H54 (cell line): ENCODE measurements at places on chromosomes 4 and X.

- DNase-seq: peak; percentile 15
Observed at GRCh38 chr4:187606581-187606980, 389.0 kb upstream of the ZFP42 start.

- no peak for DNase-seq
Observed at GRCh38 chr4:108702960-108703359, 52.6 kb downstream of the OSTC start.

DNA sequence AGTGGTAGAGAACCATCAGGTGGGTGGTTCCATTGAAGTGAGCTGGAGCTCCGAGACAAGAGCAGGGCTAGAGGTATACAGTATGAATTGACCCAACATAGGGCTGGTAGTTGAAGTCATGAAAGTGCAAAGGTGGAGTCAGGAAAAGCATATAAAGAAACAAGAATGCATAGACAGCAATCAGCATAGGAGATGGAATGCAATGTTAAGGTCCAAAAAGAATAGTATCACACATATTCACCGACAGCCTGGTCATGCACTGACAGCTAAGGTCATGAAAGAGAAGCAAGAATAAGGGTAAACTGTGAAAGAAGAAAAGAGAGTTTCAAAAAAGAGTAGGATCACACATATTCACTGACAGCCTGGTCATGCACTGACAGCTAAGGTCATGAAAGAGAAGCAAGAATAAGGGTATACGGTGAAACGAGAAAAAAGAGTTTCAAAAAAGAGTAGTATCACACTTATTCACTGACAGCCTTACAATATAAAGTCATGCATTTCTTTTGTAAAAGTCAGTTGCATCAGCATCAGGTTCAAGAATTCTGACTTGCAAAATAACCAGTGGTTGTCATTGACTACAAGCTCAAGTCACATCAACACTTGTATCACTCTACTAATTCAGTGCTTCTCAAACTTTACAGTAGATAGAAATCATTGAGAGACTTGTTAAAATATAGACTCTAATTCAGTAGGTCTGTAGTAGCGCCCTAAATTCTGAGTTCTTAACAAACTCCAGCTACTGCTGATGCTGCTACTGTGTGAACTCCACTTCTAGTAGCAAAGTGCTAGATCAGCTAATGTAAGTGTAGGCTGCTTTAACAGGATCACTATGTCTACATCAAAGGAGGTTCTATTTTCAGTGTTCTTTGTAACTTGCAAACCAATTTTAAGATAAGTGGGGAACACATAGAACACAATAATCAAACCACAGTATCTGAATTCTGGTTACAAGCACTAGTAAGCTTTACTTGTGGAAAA lies 221.9 kb downstream of the PDGFC start:
- no peak for DNase-seq

DNA sequence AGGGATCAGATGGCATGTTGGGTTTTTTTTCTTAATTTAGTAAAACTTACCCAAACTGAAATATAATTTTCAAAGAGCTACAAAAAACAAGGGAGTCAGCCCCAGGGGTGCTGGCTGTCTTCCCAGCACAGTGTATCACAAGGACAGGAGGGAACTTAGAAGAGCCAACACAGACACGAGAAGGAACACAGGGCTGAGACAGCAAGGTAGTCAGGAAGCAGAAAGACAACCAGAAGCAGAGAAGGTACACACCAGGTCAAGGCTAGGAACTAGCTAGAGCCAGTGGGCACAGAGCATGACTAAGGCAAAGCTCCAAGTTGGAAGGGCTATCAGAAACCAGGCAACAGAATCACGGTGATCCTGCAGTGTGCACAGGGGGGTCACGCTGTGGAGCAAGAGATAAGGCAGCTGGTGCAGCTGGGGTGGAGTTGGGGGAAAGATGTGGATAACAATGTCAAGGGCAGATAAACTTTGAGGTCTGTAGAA lies 168.7 kb downstream of the NR3C2 start:
- DNase-seq: no peak

GRCh38 chr4:153448003-153448731 lies 18.0 kb upstream of the TMEM131L start:
- no peak for DNase-seq

DNA sequence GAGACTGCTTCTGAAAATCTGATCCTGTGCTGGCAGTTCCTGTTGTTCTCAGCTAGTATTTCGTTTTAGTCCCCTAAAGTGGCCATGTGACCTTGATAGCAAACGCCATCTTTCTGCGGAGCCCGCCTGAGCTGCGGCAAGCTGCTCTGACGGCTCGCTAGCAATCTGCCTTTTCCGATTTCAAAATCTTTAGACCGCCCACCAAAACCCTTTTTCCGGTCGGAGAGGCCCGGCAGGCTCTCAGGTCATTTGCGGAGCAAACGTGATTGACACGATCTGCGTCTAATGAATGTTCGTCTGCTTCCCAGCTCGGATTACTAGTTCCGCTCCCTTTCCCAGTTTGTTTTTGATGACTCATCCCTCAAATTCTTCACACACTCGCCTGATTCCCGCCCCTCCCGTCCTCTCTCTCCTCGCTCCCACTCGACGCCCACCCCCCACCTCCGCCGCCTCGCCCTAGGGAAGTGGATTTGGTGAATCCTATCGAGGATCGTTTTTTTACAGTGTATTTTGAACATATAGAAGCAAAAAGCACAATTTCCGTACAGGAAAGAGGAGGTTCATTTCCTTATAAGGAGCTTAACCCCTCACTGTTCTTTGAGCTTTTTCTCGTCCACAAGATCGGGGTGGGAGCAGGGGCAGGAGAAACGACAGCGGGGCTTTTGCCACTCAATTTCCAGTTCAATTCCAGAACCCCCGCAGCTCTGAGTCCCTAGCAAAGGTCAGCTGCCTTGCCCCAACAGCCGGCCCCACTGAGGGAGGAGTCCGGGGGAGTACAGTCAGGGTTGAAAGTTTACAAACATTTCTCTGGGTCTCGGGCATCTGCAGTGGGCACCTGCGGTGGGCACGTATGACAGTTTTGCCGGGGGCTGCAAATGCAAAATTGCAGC lies 37.5 kb downstream of the NLGN3 start:
- DNase-seq: peak; percentile 65

DNA sequence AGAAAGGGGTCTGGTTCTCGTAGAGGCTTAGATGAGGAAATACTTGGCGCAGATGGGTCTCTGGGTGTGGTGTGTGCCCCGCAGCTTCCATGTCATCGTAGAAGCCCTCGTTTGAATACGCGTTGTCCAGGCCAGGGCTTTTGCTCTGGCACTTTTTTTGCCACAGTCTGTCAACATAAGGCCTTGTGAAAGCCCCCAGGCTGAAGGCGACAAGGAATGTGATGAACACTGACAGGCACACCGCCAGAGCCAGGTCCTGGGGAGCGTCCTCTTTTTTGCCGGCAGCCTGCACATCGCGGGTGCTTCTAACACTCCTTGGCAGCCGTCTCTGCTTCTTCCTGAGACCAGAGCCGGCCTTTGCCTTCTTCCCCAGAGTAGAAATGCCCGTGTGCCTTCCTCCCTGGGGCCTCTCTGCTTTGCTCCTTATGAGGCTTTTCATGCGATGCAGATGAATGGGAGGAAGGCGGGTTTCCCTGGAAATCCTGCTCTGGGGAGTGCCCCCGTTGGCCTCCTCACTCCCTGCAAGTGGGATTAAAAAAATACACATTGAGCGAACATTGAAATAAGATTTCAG lies 24.4 kb downstream of the LRRC66 start:
- no peak for DNase-seq

DNA sequence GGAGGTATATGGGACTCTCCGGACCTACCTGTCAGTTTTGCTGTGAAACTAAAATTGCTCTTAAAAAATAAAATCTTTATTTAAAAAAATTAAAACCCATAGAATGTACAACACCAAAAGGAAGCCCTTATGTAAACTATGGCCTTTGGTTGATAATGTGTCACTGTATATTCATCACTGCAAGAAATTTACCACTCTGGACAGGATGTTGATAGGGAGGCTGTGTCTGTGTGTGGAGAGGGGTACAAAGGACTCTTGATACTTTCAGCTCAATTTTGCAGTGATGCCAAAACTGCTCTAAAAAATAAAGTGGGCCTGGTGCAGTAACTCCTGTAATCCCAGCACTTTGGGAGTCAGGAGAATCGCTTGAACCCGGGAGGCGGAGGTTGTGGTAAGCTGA lies 2.9 kb upstream of the ZMYM3 start:
- no peak for DNase-seq

GRCh38 chrX:130726661-130727060 lies 176.3 kb downstream of the ENOX2 start:
- no peak for DNase-seq

DNA sequence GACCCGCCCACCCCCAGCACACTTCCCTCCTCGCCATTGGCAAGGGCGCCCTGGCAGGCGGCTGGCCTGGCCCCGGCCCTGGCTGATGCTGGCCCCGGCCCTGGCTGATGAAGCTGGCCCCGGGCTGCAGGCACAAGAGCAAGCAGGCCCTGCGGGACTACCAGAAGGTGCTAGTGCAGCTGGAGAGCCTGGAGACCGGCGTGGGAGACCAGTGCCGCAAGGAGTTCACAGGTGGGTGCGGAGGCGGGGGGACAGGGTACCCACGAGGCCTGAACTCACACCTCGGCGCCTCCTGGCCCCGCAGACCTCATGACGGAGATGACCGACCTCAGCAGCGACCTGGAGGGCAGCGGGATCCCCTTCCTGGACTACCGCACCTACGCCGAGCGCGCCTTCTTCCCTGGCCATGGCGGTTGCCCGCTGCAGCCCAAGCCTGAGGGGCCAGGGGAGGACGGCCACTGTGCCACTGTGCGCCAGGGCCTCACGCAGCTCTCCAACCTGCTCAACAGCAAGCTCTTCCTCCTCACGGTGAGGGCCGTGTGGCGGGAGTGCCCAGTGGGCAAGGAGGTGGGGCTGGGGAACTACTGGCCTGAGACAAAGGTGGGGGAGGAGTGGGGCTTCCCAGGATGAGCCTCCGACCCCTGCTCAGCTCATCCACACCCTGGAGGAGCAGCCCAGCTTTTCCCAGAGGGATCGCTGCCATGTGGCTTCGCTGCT lies 6.1 kb upstream of the SRPK3 start:
- no peak for DNase-seq

- DNase-seq: no peak
Observed at GRCh38 chr4:7362341-7362740, 72.4 kb downstream of the PSAPL1 start.

GRCh38 chr4:5040856-5041620 lies 10.2 kb upstream of the STK32B start:
- DNase-seq: no peak

- DNase-seq: no peak
Observed at GRCh38 chr4:143188136-143189088, 3.7 kb downstream of the USP38 start.

- DNase-seq: no peak
Observed at GRCh38 chr4:151324124-151324751, 1.2 kb downstream of the SH3D19 start.

GRCh38 chr4:136183513-136183912 lies 1348.8 kb downstream of the PCDH18 start:
- no peak for DNase-seq

- no peak for DNase-seq
Observed at GRCh38 chr4:7381890-7382633, 52.7 kb downstream of the PSAPL1 start.

- no peak for DNase-seq
Observed at GRCh38 chrX:7943600-7944245, 16.5 kb upstream of the PNPLA4 start.

- no peak for DNase-seq
Observed at GRCh38 chr4:98046665-98047064, 96.6 kb downstream of the STPG2 start.

- DNase-seq: no peak
Observed at GRCh38 chr4:6548882-6549230, 26.1 kb upstream of the MAN2B2 start.

- DNase-seq: no peak
Observed at GRCh38 chrX:49838374-49838773, 9.3 kb downstream of the PAGE4 start.

DNA sequence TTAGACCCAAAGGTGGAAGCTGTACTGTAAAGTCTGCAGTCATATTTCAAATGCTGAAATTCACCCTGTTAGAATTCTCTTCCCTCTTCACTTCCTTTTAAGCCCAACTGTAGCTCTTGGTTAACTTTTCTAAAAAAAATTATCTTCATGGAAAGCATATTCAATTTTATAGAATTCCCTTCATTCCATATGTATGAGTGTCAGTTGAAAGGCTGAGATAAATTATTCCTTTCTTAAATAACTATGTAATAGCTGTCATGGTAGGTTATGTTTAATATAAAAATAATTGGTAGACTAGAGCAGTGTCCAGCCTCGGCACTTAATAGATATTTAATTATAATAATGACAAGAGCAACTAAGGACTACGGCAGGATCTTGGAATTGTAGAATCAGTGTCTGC lies 16.8 kb upstream of the ARSH start:
- DNase-seq: no peak

DNA sequence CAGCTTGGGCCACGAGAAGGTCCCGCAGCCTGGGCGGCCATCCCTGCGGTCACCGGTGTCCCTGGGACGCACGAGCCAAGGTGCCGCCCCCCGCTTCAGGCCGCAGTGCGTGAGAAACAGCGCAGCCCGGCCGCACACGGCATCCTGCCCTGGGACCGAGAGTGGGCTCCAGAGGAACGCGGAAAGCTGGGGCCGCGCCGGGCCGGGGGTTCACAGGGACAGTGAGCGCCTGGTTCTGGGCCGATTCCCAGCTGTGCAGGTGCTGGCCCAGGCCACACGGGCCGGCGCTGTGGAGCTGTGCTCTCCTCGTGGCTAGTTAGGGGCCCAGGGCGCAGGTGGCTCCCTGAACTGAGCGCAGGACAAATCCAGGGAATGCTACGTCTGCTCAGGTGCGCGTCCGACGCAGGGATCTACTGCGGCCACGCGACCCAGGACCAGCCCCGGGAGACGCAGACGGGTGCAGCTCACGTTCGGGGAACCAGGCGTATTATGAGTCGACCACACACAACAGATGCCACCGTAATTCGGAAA lies 25.8 kb upstream of the GTPBP6 start:
- DNase-seq: no peak

DNA sequence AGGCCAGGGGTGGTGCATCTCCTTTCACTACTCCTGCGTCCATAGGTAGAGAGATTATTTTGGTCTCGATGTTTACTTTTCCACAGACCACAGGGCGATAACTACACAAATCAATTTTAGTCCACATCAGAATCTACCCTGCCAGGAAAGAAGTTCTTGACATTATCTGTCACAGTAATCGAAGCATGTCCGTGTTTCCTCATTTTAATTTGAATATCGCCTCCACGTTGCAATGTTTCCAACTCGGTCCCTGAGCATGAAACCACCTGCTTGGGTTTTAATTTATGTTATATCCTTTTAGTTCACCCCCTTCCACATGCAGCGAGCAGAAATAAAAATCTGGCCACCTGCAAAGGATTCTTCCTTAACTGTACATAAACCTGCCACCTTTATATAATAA lies 100.1 kb upstream of the ATXN3L start:
- DNase-seq: no peak

- DNase-seq: no peak
Observed at GRCh38 chrX:15492469-15492868, 664 bp downstream of the PIR start.

GRCh38 chr4:127141856-127142255 lies 490.9 kb upstream of the INTU start:
- DNase-seq: no peak

- DNase-seq: no peak
Observed at GRCh38 chr4:11843340-11843739, 414.6 kb upstream of the HS3ST1 start.

- no peak for DNase-seq
Observed at GRCh38 chr4:43763029-43763610, 685.5 kb downstream of the KCTD8 start.
